ENCODE measurements at places on chromosomes 2 and 18.

GRCh38 chr2:54683596-54683995, 39.9 kb upstream of the EML6 start:
- no peak for DNase-seq

GRCh38 chr18:59881728-59882656, 17.8 kb upstream of the PMAIP1 start:
- DNase-seq, result no peak

GRCh38 chr2:128038411-128038810, 10.6 kb upstream of the SAP130 start:
- no peak for DNase-seq

GRCh38 chr2:120910956-120911951, 175.6 kb downstream of the GLI2 start:
- DNase-seq, result no peak

GRCh38 chr18:55141318-55141717, 182.1 kb upstream of the CCDC68 start:
- DNase-seq, result no peak

- no peak for DNase-seq
Measured at GRCh38 chr18:38028946-38029345, 463.3 kb upstream of the CELF4 start.

GRCh38 chr2:131145040-131145439, 39.9 kb downstream of the PLEKHB2 start:
- no peak for DNase-seq

DNA sequence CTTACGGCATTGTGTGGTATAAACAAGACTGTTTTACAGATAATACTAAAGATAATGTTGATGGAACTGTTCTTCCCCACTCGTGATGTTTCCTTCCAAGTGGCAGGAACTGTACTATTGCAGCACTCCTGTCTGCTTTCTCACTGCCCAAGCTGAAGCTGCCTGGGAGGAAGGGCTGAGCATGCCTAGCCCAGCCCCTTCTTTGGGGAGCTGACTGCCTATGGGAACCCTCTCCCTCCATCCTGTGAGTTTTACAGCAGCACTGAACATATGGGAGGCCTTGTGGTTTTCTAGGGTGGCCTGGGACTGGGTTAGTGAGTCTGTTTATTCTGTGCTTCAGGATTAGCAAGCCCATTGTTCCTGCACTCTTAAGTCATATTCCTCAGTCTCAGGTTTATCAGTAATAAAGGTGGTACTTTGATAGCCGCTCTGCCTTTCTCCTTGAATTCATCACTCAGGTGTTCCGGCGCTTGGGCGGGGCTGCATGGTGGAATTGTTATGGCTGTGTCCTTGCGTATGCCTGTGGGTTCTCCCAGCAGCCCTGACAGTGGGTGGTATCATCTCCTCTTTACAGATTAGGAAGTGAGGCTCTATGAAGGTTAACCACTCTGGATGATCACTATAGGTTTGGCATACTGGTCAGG, 379.7 kb downstream of the PTPRM start:
- no peak for DNase-seq

GRCh38 chr2:54207666-54208195, 48.3 kb downstream of the TSPYL6 start:
- DNase-seq, result no peak

GRCh38 chr2:42903821-42904575, 111.6 kb upstream of the HAAO start:
- DNase-seq, result no peak

Data from T-helper 9 cell (primary cell).